Esophagus mucosa (tissue), 1 donor: ENCODE measurements at places on chromosomes 2 and 18. TPM values are rescaled to one million over a fixed set of nuclear protein-coding genes. Genes with fewer than 3 reads are reported as not detected.
A peak's percentile ranks its signal among the peaks of the same experiment; 100 is the strongest.

DNA sequence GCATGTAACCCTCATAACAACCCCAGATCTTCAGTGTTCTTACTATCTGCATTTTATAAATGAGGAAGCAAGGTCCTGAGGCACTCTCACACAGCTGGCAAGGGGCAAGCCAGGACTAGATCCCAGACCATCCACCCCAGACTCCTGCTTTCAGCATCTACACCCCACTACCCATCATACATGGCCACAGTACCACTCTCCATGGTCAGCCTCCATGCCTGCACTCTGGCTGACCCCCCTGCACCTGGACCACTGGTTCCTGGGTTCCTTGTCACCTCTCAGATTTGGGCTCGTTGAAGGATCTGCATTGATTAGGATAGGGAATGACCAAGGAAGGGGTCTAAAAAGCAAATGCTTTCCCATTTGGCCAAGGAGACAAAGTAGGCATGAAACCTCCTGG, 36.0 kb upstream of the TEX51 start:
- ATAC-seq: no peak

- peak; percentile 73 for ATAC-seq
Observed at GRCh38 chr2:164840930-164841718, 499 bp downstream of the COBLL1 start.

SOX11 gene
- not detected for total RNA-seq

DNA sequence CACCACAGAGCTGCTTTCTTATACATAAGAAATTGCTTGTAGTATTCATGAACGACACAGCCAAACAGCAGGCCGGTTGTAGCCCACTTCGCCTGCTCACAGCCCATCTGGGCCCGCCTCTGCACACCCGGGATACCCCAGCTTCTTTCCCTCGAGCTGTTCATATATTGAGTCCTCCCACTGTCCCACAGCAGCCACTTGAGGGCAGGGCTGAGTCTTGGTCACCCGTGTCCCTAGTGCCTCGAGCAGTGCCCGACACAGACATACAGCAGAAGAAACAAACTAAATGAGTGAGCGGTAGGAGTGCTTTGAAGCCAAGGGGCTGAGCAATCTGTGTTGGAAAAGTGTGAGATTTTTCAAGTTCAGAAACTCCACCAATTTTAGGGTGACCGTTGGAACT, 251.4 kb downstream of the KLHL29 start:
- peak; percentile 60 for ATAC-seq

RAB6C gene
- not detected for total RNA-seq

- no peak for ATAC-seq
Observed at GRCh38 chr2:211901226-211901846, 637.3 kb downstream of the ERBB4 start.

SIX2 gene
- 0.12 TPM for total RNA-seq

DNA sequence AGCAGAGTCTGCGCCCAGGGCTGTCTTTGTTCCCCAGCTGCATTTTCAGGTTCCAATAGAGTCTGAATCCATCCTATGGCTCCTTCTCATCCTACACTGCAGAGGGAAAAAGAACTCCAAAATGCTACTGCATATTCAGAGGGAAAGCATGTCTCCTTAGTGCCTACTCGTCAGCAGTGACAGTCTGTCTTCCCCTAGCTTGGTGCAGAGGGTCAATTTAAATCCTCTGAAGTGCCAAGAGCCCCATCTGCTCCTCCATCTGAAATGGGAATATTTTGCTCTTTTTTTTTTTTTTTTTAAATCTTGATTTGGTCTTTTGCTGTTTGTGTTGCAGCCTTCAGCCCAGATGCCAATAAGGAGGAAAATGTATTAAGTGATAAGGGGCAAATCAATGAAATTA, 199.3 kb downstream of the RNF144A start:
- ATAC-seq: no peak

IL36B gene
- total RNA-seq: 1.4 TPM

GRCh38 chr2:60347781-60348180, 205.7 kb downstream of the BCL11A start:
- no peak for ATAC-seq

GRCh38 chr2:62787386-62787785, 81.9 kb downstream of the EHBP1 start:
- ATAC-seq: peak; percentile 68

CPLX4 gene
- total RNA-seq: not detected

PLGLB2 gene
- 0.20 TPM for total RNA-seq

DOK6 gene
- total RNA-seq: 0.04 TPM

- no peak for ATAC-seq
Observed at GRCh38 chr18:33467531-33467930, 27.0 kb upstream of the CCDC178 start.

DNA sequence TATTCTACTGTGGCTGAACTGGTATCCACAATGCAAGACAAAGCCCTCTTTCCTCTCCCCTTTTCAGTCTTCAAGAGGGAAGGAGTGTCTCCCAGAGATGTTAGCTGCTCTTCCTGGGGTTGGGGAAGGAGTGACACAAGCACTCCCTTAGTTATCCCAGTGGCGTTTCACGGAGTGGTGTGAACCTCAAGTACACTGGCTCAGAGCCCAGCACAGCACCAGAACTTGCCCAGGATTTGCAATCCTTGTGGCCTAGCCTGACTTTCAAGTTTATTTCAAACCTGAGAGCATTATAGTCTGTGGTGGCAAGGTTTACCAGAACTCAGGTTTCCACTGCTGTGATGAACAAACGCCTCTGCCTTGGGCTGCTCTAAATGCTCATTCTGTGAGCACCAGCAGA, 162.5 kb downstream of the CCDC102B start:
- ATAC-seq: peak; percentile 94
